NCI-H82 (cell line): ENCODE measurements at places on chromosomes 3 and 15.

DNA sequence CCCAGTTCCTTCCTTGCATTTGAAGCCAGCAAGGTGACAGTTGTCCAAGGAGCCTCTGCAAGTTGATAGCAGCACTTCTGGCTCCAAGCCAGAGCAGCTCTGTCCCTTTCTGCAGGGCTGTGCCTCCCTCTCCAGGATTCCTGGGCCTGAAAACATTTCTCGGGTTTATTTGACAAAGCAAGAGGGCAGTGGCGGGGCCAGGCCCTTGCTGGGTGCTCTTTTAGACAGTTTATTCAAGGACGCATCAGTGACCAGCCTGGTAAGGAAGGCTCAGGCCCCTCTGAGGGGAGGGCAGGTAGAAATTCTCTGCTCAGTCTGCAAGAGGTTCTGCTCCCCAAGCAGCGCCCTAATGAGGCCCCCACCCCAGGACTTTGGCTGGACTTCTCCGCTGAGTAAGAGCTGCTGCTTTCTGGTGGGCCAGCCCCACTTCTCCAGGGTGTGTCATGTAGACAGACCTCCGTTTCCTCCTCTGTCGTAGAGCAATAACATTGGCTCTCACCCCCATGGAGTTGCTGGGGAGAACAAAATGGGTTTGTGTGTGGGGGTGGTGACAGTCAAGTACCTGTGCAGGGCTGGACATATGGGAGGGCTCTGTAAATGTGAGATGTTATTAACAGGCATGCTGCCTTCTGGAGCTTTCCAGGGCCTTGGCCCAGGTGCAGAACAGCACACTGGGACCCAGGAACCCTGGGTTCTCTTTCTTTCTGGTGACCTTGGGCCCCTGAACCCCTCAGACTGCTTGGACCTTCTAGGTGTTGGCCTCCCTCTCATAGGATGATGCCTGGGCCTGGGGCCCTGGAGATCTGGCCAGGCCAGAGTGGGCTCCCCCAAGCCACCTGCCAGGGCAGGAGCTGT is 146.2 kb upstream of the TLE3 start:
- peak; percentile 40 for DNase-seq

GRCh38 chr3:122857019-122857418 is 62.1 kb downstream of the SLC49A4 start:
- no peak for DNase-seq

GRCh38 chr3:183944775-183945174 is 60.1 kb upstream of the PARL start:
- no peak for DNase-seq

DNA sequence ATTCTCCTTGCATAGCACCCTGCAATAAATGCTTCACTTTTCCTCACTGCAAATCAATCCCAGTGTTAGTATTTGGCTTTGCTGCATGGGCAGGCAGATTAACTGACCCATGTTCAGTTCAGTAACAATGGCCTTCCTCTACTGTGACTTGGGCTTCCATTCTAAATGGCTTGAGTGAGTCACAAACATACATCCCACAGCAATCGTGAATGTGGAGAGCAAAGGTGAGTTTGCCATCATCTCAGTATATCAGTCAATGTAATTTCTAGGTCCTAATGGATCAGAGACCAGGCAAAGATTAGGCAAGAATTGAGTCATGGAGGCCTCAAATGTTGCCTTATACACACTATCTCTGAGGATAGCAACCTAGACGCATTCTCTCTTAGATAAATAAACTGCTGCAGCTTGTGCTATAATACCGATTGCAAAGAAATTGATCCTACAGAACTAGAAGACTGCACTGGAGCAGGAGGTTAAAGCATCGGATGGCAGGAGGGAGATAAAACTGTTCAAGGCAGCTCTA is 8.3 kb upstream of the ATP8B4 start:
- no peak for DNase-seq

- peak; percentile 82 for DNase-seq
These were observed 66.4 kb upstream of the NR2E3 start for GRCh38 chr15:71743861-71744382.

GRCh38 chr3:58963928-58964503 is 85.8 kb downstream of the CFAP20DC start:
- DNase-seq, result no peak

DNA sequence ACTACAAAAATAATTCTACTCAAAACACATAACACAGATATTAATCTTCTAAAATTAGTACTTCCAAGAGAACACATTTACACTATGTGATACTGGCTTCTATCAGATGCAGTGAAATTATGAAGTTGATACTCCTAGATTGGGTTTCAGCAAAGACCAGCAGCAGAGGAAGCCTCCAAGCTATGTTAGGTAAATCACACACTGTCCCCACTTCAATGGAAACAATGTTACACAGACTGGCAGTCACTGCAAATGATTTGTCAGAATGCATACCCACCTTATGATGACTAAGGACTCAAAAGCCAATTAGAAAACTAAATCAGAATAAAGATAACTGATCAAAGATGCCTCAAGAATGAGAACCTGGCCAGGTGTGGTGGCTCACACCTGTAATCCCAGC is 90.1 kb upstream of the MYO5C start:
- no peak for DNase-seq

DNA sequence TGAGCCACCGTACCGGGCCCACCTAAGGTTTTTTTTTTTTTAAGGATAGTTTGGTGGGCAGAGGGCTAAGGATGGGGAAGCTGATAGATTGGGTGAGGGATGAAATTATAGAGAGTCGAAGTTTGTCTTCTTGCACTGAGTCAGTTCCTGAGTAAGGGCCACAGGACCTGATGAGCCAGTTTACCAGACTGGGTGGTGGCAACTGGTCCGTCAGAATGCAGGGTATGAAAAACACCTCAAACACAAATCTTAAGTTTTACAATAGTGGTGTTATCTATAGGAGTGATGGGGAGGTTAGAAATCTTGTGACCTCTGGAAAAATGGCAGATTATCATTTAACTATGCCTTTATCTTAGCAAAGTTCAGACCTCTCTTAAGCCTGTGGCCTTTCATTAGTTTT is 2.8 kb downstream of the ZNF860 start:
- DNase-seq, result no peak

DNA sequence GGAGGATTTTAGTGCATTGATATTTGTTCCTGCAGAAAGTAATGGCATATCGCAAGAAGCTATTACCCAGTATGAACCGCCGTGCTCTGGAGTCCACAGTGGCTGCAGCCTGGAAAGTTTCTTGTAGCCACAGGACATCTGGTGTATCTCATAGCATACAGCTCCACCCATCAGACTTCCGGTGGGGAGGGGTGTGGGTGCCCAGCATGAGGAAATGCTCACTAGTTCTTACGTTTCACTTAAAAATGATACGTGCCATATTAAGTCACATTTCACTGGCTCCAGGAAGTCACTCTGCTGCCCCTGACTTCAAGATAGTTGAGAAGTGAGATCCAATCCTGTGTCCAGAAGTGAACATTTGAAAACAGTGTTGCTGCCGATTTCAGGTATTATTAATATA is 990.4 kb downstream of the GBE1 start:
- DNase-seq, result no peak

GRCh38 chr15:90047956-90048575 is 46.9 kb downstream of the ZNF710 start:
- DNase-seq, result no peak

GRCh38 chr15:32881528-32881927 is 163.7 kb downstream of the GREM1 start:
- no peak for DNase-seq

DNA sequence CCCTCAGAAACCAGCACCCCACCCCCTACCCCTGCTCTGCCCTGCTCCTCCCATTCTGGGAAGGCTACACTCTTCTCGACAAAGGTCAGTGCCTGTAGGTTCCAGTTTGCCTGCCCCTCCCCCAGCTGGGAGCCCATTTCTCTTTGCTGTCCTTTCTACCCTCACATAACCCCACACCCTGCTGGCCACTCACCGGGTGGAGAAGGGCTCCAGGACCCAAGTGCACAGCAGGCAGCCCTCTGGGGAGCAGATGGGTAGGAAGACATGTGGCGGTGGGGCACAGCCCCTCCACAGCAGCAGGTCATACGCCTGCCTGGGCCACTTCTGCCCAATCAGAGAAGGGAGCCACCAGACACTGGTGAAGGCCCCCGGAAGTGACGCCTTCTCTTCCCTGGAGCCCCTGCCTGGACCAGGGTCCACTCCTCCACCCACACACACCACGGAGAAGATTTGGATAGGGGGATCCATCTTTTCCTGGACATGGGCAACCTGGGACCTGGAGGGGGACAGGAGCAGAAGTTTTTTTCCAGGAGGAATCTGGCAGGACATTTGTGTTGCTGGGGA is at the start of gene THPO:
Gene THPO (minus strand): TSS at position 326 of the 564 bp plus-strand sequence. CDS start 1,948 bp downstream, outside the sequence.
- DNase-seq, result peak; percentile 81

- no peak for DNase-seq
These were observed 24.9 kb downstream of the CXCR6 start for GRCh38 chr3:45968149-45968548.

- DNase-seq, result no peak
These were observed 119.0 kb upstream of the DLG1 start for GRCh38 chr3:197417441-197417840.

DNA sequence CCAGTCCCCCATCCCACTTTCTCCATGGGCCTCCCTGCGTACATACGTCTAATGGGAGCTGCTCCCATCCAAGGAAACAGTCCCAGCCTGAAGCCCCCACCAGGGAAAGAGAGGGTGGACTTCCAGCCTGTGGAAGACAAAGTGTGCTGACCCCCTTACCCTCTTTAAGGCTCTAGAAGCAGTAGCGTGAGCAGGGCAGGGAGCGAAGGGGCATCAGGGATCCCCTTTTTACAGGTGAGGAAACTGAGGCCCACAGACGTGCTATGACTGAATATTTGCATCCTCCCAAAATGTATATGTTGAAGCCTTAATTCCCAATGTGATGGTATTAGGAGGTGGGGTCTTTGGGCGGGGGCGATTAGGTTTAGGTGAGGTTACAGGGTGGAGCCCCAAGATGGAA is 83.4 kb downstream of the TOP2B start:
- no peak for DNase-seq

DNA sequence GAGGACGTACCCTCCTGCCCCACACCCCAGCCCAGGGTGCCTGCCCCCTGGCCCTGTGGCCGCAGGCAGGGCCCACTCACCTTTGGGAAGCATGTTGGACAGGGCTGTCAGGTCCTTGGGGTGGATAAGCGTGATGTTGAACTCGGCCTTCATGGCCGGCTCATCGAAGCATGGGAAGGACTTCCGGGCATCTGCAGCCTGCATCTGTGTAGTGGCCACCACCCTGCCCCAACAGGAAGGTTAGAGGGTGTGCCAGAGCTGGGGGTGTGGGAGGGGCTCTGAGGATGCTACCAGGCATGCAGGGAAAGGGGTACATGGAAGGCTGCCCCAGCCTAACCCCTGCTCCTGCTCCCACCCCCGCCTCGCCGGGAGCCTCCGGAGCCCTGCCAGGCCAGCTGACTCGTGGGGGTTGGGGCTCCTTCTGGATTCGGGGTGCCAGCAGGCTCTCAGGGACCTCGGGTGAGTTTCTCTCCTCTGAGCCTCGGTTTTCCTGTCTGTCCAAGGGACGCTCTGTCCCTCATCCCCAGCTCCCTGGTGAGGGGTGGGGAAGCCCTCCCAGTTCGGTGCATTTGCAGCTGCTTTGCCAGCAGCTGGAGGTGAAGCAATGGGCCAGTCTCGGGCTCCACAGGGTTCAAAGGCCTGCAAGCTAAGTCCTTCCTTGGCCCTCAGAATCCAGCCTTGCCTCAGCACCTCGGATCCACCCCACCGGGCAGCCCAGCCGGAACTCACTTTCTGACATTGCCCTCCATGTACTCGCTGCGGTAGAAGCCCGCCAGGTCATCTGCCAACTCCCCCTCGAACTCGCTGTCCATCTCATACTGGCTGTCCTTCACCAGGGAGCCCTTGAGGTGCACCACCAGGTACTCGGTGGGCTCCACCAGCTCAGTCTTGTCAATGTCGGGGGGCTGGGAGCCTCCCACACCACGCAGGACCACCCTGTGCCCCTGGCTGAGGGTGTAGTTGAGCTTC is 9.1 kb downstream of the ANPEP start:
- no peak for DNase-seq

DNA sequence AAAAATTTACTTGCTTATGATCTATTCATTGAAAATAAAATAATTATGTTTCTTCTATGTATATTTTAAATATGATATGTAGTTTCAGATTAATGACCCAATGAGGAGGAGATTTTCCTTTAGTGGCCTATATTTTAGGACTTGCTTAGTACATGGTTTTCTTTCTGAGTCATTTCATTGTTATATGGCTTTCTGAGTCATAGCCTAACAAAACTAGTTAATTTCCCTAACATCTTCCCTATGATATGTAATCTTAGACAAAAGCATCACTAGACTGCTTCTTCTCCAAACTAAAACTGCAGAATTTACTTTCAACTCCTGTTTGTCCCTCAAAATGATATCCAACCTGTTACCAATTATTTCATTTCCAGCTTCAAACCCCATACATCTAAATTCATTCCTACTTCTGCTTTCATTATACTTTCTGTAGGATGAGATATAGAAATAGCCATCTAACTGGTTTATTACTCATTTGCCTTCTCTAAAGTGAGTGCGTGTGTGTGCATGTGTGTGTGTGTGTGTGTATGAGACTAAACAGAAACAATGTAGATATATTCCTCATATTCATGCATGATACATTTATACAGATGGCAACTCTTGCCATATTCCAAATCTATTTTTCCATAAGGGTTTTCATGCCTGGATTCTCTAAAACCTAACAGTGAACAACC is 915.0 kb upstream of the GBE1 start:
- DNase-seq, result no peak

DNA sequence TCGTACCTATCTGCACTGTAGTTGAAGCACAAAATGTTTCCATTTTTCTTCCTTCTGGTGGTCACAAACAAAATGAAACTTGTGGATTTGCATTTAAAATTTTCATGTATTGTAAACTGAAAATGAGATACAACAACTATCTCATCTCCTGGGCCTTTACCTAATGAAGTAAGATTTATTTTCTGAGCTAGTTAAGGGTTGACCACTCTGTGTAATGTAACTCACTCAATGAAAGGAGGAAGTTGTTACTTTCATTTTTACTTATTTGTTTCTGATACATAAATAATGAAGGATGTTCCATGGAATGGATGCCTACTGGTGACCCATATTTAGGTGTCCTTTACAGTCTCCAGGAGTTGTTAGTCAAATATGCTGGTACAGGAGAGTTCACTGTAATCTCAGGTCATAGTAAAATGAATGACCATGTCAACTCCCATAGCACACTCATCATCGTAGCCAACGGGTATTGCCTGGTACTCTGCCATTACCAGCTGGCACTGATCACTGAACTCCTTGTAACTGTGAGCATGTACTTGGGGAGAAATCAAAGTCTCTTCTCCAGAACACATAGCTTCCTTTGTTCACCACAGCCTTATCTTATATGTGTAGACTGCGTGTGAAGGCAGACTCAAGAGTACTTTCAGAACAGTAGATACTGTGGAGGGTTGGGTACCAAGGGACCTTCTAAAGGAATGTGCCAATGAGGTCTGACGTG is 474.2 kb upstream of the ROBO2 start:
- DNase-seq, result no peak

- DNase-seq, result no peak
These were observed 89.4 kb downstream of the C3orf70 start for GRCh38 chr3:185063431-185063830.
